ENCODE measurements at places on chromosomes 16 and 17. TPM values are rescaled to one million over a fixed set of nuclear protein-coding genes. Genes with fewer than 3 reads are reported as not detected.

GRCh38 chr16:88503374-88503770, 50.3 kb downstream of the ZFPM1 start:
- no peak for DNase-seq

- DNase-seq, result no peak
Measured at GRCh38 chr17:18379246-18380146, 1.9 kb downstream of the EVPLL start.

ITGB4 gene
- total RNA-seq, result 1.5 TPM

TEKT5 gene
- total RNA-seq, result 0.27 TPM

- peak; percentile 69 for DNase-seq
Measured at GRCh38 chr17:36755586-36755985, 154.2 kb downstream of the MRM1 start.

DNA sequence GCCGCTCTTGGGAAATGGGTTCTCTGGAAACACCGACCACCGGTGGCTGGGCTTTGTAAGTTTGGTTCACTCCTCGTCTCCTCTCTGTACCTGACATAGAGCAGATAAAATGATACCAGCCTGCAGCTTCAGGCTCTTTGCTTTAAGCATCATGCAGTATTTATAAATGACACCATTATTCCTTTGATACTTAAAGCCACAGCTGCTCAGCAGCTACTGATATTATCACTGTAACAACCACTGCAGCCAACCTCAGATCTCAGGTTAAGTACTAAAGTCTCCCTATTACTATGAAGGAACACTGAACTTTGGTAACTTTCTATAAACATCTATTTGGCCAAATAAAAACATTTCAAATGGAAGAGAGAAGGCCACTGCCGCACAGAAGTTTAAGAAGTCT, 34.6 kb downstream of the PDIA2 start:
- no peak for DNase-seq

- no peak for DNase-seq
Measured at GRCh38 chr17:6072611-6073010, 2.4 kb downstream of the WSCD1 start.

DNAAF1 gene
- 0.39 TPM for total RNA-seq

HOXB1 gene
- total RNA-seq, result not detected

MYO1D gene
- 8.7 TPM for total RNA-seq

DNA sequence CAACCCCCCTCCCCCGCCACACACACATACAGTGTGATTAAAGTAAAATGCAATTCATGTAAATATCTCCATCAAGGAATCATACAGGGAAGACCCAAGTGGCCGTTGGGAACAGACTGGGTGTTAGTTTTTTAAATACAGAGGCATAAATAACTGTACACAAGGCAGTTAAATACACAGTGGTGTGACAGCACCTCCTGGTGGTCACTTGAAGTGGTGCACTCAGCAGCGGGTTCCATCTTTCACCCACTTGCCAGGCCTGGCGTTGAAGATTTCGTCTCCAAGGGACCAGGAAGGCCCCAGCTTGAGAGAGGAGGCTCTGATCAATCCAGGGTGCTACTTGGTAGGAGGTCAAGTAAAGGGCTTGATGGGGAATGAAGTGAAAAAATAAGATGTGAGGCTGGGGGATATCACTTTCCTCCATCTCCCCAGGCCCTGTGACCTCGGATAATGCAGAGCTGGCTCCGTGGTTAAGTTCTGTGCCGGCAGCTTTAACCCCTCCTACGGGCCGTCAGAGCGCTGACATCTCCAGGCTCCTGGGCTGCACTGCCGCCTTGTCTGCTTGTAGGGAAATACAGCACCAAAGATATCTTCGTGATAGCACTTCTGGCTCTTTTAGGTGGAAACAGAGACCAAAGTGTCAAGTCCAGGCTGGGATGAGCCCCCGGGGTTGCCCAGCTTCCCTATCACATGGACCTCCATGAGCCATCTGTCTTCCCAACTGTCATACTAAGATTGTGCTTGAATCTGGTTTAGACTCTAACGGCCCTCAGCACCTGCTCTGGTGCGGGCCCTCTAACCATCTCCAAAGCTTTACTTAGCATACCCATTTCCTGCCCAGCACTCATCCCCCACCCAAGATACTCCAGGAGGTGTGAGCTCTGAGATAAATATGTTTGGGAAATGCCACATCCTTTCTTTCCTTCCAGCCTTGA, 20.7 kb downstream of the LGALS9 start:
- peak; percentile 85 for DNase-seq
